Activated naive CD4-positive, alpha-beta T cell treated with anti-CD3 and anti-CD28 coated beads for 36 hours (primary cell): ENCODE measurements at places on chromosomes 7 and 10.

GRCh38 chr10:114472877-114473253, 68.6 kb upstream of the AFAP1L2 start:
- peak overlapping the region; percentile 3 for H3K27ac ChIP-seq
- H3K36me3 ChIP-seq, result peaks cover 7% of the 10 kb centered on the region
- H3K4me1 ChIP-seq, result peaks cover 32% of the 10 kb centered on the region
- no peaks in the 10 kb centered on the region for H3K27me3 ChIP-seq

DNA sequence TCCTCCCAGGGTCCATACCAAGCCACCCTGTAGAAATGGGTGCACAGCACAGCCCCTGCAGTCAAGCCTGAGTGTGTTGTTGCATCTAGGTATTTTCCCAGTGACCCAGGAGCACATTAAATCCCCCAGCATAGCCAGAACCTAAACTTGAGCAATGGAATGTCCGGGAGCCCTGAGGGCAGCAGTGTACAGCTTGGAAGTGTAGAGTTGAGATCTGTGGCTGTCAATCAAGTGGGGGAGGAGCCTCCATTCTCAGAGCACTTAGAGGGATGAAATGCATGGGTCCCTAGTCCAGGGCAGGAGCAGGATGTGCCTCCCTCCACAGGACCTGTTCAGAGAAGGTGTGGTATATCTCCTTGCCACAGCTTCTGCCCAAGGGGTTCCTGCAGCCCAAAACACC, 885.1 kb downstream of the CCSER2 start:
- DNase-seq, result no peak
- peaks cover 5% of the 10 kb centered on the region for H3K27me3 ChIP-seq

DNA sequence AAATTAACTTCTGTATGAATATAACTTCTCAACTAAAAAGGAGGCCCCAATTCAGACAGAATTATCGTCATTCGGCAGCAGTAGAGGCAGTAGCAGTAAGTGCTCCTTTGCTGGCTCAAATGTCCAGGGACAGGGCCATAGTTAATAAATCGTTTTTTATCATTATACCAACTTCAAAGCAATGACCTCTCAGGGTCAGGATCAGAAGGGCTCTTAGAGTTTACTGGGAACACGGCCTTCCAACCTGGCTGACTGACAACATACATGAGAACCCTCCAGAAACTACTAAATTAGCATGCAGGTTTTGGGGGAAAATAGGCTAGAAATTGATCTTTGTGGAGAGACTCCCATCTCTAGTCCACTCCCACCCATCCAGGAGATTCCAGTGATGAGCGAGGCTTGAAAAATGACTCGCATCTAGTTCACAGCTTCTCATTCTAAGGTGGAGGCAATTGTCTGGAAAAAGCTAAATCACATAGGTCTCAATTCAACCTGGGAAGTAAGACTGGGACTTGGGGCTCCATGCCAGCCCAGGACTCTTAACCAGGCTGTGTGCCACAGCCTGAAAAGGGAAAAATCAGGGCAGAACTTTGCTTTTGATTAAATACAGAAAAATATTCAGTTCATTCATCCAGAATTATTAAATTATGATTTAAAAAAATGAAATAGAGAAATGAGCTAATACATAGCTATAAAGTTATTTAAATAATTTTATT, 84.6 kb downstream of the ABLIM1 start:
- no peak for DNase-seq
- no peak overlapping the region for H3K27ac ChIP-seq
- no peak overlapping the region for H3K4me3 ChIP-seq
- no peaks in the 10 kb centered on the region for H3K27me3 ChIP-seq
- H3K36me3 ChIP-seq, result no peaks in the 10 kb centered on the region

DNA sequence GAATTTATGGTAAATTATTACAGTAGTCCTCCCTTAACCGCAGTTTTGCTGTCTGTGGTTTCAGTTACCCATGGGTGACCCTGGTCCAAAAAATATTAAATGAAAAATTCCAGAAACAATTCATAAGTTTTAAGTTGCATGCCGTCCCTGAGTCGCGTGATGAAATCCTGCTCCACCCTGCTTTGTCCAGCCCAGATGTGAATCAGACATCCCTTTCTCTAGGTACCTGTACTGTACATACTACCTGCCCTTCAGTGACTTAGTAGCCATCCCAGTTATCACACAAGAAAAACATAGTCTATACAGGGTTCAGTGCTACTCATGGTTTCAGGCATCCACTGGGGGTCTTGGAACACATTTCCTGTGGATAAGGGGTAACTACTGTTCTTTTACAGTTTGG, 20.5 kb upstream of the RHEB start:
- no peak overlapping the region for H3K4me3 ChIP-seq
- no peak overlapping the region for H3K27ac ChIP-seq
- H3K36me3 ChIP-seq, result no peaks in the 10 kb centered on the region
- DNase-seq, result no peak

DNA sequence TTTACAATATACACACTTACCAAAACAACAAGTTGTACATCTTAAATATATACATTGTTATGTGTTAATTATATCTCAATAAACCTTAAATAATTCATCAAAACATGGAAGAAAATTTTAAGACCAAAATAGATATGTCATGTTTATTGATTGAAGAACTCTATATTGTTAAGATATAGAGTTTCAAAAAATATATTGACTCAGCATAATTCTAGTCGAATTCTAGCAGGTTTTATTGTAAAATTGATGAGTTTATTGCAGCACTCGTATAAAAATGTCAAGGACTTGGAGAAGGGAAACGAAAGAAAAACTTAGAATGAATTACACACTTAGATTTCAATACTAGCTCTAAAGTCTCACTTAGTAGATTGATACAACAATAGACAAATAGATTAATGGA, 575.4 kb upstream of the SORCS1 start:
- no peaks in the 10 kb centered on the region for H3K36me3 ChIP-seq
- no peak overlapping the region for H3K4me3 ChIP-seq
- H3K27me3 ChIP-seq, result no peaks in the 10 kb centered on the region
- H3K27ac ChIP-seq, result no peak overlapping the region
- no peaks in the 10 kb centered on the region for H3K4me1 ChIP-seq
